ENCODE measurements at places on chromosomes 6 and 20.

DNA sequence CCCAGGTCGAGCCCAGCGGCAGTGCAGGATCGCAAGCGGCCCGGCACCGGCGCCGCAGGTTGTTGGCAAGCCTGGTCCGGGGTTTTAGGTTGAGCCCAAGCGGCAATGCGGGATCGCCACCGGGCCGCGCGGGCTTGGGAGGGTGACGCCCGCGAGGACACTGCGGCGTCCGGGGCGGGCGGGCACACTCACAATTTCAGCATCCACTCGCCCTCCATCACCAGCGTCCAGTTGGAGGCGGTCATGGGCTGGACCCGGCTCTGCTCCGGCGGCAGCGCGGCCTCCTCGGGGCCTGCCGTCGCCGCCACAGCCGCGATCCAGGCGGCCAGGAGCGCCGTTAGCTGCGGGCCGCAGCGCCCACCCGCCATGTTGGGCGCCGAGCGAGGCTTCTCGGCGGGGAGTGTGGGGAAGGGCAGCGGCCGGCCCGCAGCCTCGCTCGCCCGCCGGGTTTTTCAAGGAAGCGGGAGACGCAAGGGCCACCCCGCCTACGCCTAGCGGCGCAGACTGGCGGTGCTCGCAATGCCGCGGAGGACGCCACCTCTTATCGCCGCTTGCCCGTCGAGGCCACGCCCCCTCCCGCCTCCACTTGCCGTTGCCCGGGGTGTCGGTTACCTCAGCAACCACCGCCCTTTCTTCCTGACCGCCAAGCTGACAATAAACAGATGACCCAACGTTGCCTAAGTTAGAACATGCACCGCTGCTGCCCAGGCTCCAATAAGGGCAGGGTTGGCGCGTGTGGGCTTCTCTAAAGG is at the start of gene TMX4:
Gene TMX4, minus strand, starts transcription at position 516 of the 752 bp plus-strand sequence. Its CDS starts 148 bp downstream, at position 368.
- DNase-seq: peak; percentile 97

GRCh38 chr6:44554861-44555260 is 167.4 kb downstream of the CDC5L start:
- DNase-seq: no peak

GRCh38 chr6:6971369-6971768 is 136.4 kb upstream of the RREB1 start:
- DNase-seq: no peak

- DNase-seq: no peak
These were observed 160.1 kb downstream of the DLL1 start for GRCh38 chr6:170130771-170131241.

DNA sequence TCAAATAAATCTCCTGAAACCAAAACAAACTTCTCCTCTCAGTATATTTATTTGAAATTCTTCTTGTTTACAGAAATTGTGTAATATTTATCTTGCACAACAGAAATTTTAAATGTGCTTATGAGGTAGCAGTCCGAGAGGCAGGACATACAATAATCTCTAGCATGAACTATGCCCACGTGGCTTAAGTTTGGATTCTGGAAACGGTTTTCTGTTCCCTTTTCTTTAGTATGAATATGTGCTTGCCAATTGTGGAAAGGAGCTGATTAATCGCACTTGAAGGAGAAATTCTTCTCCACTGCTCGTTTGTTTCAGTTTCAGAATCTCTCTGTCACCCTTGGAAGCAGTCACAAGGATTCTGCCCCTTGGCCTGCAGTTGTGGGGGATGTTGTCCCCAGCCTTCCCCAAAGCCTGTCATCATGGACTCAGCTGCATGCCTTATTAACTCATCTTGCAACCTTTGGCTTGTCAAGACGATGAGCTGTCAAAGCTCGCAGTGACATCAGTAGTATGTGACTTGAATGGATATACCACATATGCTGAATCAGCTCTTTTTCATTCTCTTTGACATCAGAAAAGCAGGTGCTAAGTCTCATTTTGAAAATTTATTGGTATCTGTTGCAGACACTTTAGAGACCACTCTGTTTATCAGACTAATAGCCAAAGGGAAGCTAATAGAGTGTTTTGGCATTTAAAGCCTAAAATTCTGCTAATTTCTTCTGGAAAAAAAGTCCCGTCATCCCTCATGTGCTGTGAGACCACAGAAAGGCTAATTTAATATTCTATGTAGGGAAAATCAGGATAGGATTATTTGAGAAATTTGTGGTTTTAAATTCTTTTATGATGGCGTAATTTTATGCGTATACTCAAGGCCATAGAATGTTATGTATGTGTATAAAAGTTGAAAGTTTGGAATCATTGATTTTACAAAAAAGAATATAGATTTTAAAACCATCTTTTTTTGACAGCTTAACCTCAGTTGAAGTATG is 186.8 kb downstream of the ARID1B start:
- no peak for DNase-seq
